ENCODE measurements at places on chromosomes 7 and 10.

GRCh38 chr10:65033957-65034356, 1512.8 kb downstream of the REEP3 start:
- DNase-seq, result no peak

DNA sequence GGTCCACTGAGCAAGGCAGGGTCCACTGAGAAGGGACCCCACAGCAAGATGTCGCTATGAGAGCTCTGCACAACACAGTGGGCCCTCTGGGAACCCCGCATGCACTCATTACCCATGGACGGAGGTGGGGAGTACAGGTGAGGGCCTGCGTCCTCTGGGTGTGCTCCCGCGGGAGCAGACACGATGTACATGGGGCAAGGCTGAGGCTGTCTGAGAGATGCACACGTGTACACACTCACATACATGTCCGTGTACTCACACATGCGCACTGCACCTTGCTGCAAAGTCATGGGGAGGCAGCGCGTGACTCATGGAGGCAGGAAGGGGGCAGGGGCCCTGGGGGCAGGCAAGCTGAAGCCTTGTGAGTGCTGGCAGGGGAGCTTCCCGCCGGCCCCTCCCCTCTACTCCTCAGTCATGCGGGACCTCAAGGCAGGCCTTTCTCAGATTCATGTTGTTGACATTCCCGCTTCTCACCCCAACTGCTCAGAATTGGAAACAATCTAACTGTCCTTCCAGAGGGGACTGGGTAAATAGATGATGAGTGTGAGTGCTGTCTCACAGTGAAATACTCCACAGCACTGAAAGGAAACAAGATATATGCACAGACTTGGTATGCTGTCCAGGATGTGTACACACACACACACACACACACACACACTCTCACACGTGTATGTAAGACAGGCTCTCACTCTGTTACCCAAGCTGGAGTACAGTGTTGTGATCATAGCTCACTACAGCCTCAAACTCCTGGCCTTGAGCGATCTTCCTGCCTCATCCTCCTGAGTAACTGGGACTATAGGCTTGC, 40.0 kb downstream of the GOLGA7B start:
- DNase-seq, result no peak

- no peak for DNase-seq
Observed at GRCh38 chr7:33109758-33110238, 594 bp upstream of the RP9 start.

GRCh38 chr7:26332698-26333097, 41.0 kb downstream of the SNX10 start:
- DNase-seq, result no peak

DNA sequence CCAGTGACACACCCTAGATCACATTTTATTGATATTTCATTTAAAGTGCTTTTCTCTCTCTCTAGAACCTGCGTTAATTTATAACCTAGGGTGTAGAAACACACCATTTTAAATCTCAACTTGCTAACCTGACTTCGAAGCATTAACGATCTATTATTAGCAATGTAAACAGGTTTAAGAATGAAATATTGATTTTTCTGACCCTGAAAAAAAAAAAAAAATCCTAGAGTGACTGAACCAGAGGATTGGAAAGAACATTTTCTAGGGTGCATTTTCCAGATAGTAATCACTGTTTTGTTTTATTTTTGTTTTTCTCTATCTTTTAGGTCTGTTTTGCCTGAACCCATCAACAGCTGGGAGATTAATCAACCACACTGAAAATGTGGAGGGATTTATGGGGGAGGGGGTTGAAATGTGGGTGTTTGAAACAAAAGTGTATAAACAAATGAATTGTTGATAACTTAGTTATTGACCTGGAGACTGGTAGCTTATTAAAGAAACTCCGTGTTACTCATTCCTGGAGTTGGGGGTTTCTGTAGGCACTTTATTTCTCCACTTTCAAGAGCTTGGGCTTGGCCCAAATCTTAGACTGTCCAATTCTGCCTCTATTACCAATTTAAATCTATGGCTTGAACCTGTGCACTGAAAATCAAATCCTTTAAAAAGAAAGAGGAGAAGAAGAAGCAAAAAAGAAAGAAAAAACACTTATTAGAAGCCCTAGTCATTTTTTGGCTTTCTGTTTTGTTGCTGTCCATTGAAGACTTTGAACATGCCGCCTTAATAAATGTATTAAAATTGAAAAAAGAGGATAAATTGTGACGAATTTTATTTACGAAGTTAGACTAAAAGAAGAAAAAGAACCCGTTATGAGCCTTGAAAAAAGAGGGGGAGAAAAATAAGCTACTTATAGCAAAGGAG, 2.8 kb downstream of the HOXA2 start:
- DNase-seq, result no peak

- DNase-seq, result no peak
Observed at GRCh38 chr7:44059219-44060090, 5.9 kb downstream of the PGAM2 start.

- DNase-seq, result no peak
Observed at GRCh38 chr10:43785252-43785651, 136.6 kb upstream of the ZNF32 start.

- DNase-seq, result no peak
Observed at GRCh38 chr7:51029131-51029530, 246.4 kb upstream of the GRB10 start.

- DNase-seq, result no peak
Observed at GRCh38 chr7:55538538-55538937, 33.8 kb downstream of the VOPP1 start.

DNA sequence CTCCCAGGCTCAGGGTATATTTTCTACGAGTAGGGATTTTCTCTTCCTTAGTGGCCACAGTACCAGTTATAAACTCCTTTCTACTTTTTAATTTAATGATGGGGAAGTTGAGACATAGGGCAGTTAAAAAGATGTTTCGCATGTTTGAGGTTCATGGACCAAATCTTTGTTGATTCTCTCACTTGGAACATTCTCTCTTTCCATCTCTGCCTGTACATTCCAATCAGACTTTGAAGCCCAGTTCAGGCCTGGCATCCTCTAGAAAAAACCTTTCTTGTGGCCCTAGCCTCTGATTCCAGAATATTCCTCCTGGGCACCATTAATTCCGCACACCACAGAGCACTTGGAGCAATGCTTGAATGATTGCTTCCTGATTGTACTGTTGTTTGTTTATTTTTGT, 18.5 kb downstream of the SLC13A4 start:
- no peak for DNase-seq

DNA sequence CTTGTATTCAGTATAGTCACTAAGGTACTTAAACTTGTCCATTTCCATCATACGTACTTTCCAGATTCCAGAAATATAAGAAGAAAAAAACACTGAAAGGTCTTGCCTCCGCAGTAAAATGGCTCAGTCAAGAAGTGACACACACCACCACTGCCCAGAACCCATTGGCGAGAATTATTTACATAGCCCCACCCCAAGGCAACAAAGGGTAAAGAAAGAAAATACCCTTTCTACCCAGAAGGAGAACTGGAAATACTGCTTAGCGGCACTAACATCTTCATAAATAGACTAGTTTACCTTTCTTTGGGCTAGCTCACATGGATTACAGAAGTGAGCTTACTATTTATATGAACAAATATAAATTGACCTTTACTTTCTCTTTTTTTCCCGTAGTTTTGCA, 194.0 kb downstream of the PPP1R9A start:
- DNase-seq, result no peak

- DNase-seq, result no peak
Observed at GRCh38 chr7:47549916-47550315, 32.0 kb downstream of the TNS3 start.

Data from caudate nucleus (tissue), 63 donors.